Fibroblast of skin of scalp (primary cell): ENCODE measurements at places on chromosomes 2 and 18.

GRCh38 chr18:22827216-22827615 is 105.9 kb upstream of the RBBP8 start:
- DNase-seq: no peak

DNA sequence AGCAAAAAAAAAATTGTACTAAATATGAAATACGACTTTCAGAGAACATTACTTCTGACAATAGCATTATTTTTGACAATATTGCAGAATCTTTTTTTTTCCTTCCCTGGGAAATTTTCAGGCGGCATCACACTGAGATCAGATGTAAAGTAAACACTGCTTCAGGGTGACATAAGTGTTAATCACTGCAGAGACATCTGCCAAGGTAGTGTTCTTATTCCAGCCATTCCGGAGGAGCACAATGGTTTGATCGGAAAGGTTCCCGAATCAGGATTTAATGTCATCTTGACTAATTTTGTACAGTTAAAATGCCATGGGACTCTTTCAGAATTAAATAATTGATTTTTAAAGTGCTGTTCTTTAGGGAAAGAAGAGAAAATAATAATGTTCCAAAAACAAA is 56.7 kb upstream of the ZNF236 start:
- DNase-seq: no peak

- DNase-seq: peak; percentile 50
Measured at GRCh38 chr2:52597346-52597745, 1170.3 kb upstream of the CHAC2 start.

DNA sequence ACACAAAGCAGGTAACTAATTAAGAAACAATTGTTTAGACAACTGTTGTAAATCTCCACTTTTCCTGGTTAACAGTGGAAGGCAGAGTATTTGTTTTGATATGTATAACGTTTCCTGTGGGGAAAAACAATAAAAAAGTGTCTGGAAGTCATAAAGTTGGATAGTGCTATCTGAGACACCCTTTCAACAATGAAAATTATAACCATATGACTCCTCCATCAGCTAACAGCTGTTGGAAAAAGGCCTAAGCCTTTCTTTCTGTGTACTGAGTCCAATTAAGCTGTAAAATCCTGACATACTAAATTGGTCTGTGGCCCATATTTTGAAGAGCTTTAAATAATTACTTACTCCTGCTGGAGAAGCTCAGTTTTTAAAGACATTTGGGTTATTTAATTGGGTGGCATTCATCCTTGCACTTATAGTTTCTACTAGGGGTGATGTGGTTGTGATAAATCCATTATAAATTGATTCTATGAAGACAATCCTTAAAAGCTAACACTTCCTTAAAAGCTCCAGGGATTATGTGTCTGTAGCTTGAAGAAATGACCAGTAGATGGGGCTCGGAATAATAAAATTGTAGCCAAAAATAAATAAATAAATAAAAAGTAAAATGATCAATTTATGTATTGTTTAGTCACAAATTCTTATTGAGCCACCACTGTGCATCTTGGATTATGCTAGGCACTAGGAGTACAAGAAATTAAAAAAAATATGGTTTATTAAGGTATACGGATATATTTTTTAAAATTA is 698.1 kb upstream of the NXPH2 start:
- peak; percentile 2 for DNase-seq

- DNase-seq: peak; percentile 68
Measured at GRCh38 chr2:207035875-207036274, 96.6 kb downstream of the CPO start.

DNA sequence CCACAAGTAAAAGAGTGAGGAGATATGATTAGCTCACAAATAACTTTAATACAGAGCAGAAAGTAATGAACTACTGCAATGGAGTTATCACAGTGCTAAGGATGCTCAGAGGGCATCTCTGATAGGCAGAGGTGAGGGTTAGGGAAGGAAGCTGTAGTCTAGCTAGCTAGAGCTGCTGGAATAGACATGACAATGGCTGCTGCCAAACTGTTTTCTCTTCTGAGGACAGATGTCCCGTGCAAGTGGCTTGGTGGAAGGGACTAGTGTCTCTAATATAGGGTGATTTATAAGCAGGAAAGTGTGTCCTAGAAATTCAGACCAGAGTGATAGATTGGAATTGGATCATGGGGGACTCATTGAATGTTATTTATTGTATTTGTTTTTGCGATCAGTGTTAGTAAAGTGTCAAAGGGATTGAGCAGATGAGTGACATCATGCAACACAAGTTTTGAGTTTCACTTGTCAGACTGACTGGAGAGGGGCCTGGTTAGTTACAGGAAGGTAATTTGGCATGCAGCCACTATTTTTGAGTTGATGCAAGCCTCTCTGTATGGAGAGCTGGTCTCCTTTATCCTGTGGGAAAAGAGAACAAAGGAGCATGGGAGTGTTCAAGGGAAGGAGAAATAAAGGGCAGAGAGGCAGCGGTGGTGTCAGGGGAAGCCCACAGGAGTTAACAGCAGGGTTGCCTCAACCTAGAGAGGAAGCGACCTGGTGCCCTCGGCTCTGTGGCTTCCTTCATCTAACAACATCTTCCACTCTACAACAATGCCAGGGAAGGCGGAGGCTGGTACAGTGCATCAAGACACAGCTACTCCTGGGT is 1.9 kb downstream of the CTLA4 start:
- DNase-seq: no peak

GRCh38 chr2:196453613-196454047 is 185.9 kb upstream of the CCDC150 start:
- DNase-seq: peak; percentile 51
